ENCODE measurements at places on chromosomes 1 and 21.

GRCh38 chr1:75724472-75725022 lies at the start of gene ACADM:
TSS of gene ACADM (plus strand) at chr1:75724709. CDS start at chr1:75724788, 79 bp downstream.
- peak; percentile 90 for DNase-seq

- no peak for DNase-seq
These were observed 167.7 kb downstream of the SIPA1L2 start for GRCh38 chr1:232462213-232462612.

- no peak for DNase-seq
These were observed 66.9 kb upstream of the USP24 start for GRCh38 chr1:55282058-55282457.

DNA sequence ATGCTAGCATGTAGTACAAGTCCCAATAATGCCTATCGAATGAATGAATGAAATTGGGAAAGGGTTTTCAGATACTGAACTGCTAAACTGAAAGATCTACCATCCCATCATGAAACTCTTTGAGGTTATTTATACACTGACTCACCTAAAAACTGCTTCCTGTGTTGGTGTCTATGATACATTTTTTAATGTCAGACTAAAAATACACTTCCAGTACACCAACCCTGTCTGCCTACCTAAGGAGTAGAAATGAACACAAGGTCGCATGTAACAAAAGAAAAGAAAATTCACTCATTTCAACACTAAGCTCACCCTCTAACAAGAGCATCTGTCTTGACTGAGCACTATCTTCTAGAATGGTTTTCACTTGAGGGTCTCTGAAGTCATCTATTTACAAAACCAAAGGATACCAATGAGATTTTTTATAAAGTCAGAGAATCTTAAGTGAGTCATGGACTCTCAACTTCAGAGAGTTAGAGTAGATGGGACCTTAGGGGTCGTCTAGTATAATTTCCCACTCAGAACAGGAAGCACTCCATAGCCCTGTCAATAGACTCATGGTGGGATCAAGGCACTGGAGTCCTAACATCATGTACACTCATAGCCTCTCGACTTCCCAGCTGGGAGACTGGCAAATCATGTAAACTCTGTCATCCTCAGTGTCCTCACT lies 53.4 kb downstream of the WLS start:
- DNase-seq, result no peak

DNA sequence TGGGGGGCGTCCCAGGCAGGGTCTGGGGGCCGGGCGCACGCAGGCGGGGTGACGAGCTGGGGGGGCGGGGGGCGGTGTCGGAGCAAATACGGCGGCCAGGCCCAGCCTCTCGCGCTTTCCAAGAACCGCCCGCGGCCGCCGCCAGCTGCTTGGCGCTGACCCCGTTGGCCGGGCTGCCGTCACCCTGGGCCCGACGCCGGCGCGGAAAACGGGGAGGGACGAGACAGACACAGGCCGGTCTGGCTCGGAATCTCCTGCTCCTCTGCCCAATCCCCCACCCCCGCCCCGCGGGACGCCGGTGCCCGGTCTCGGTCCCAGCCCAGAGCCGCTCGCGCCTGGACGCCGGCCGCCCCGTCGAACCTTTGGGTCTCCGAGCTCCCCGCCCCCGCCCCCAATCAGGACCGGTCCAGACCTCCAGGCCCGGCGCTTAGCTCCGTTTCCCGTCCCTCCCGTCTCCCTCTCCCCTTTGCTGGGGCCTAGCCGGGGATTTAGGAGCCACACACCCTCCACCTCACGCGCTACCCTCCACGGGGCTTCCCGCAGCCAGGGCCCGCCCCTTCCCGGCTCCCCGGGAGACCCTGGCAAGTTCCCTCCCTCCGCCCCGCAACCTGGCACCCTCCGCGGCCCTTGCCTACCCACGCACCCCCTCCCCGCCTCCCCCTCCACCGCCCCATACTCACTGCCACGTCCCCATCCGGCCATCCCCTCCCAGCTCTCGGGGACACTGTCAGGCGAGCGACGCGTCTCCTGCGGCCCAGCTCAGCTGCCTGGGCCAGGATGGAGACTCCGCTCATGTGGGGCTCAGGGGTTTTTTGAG lies 800 bp upstream of the MMP23B start:
- DNase-seq, result peak; percentile 95

DNA sequence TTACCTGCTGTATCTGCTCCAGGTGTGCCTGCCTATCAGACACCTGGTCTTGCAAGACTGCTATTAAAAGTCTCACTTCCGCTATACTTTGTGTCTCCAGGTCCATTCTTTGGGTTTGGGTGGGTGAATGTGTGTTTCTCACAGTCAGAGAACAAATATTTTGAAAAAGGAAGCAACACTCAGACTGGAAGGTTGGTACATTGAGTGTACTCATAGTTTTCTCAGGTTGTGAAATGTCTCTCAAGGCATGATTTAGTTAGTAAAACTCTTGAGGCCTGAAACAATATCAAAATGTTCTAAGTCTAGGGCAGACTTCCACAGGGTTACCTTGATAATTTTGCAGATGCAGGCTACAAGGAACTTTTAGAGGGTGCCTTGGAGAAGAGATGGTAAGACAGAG lies 429.9 kb upstream of the ZRANB2 start:
- no peak for DNase-seq

- no peak for DNase-seq
These were observed 71.0 kb downstream of the SIPA1L2 start for GRCh38 chr1:232558954-232559353.

DNA sequence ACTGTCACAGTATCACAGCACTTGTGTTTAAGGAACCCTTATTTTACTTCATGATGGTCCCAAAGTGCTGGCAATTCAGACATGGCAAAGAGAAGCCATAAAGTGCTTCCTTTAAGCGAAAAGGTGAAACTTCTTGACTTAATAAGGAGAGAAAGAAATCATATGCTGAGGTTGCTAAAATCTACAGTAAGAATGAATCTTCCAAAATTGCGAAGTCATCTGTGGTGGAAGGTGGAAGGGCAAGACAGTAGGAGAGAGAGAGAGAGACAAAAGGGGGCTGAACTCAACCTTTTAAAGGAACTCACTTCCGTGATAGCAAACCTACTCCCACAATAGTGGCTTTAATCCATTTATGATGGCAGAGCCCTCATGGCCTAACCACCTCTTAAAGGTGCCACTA lies 19.3 kb upstream of the AADACL3 start:
- no peak for DNase-seq

DNA sequence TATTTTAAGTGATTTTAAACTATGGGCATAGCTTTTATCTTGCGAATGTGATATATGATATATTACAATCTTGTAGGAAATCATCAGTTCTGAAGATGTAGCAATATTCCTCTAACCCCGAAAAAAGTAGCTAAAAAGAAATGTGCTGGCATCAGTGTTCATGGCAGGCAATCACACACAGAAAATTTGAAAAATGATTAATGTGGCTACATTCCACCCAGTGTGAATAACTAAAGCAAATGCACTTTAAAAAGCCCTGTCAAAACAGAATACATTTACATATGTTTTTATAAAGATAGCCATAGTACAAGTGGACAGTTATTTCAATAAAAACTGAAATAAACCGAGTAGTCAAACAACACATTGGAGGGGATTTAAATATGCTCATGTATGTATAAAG lies 260.2 kb downstream of the HHAT start:
- DNase-seq, result no peak

DNA sequence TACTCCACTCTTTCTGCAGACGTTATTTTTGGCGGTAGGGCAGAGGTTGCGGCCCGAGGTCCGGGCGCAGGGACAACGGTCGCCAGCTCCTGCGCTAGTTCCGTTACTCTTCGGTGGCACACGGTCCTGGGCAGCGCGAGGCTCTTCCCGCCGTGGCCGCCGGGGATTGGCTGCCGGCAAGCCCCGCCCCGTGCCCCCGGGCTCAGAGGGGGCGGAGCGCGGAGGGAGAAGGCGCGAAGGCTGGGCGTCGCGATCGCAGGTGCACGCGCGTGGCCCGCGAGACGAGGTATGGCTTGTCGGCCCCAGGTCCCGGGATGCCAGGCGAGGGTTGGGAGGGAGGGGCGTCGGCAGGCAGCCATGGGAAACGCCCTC lies 518 bp upstream of the SHE start:
- no peak for DNase-seq

GRCh38 chr1:25487628-25488027 lies 55.8 kb upstream of the LDLRAP1 start:
- no peak for DNase-seq

- DNase-seq, result no peak
These were observed 217.9 kb downstream of the NEGR1 start for GRCh38 chr1:72064196-72065075.

DNA sequence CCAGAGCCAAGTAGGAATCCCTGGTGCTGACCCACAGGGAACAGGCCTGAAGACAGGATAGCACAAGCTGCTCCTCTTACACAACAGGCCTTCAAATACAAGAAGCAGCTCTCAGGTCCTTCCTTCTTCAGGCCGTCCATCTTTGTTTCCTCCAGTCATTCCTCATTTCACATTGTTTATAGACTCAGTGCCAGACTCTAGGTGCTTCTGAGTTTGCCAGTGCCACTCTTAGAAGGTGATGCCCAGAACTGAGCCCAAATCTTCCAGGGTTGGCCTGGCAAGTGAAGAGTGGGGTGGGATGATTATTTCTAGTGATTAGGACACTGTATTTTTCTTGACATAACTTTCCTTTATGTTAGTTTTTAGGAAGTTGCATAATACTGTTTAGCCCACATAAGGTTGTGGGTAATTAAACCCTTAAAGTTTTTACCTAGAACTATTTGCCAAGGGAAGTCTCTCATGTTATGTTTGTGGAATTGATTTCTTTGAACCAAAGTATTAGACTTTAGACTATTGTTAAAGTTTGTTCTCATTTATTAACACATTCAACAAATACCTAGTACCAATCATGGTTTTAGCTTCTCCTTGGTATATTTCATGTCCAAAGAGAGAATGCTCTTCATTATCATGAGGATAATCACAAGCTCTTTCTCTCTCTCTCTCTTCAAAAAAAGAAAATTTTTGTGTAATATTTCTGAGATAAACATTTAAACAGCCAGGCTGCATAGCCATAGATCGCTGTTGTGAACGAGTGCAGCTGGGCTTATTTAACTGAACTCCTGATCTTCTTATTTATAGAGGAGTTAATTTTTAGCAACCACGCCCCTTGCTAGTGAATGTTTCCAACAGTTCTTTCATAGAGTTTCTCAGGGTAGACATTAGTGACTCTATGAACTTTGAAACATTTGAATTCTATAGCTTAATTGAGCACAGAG lies 47.7 kb downstream of the PGM1 start:
- DNase-seq, result no peak

GRCh38 chr1:182015360-182015759 lies 46.2 kb downstream of the ZNF648 start:
- no peak for DNase-seq

DNA sequence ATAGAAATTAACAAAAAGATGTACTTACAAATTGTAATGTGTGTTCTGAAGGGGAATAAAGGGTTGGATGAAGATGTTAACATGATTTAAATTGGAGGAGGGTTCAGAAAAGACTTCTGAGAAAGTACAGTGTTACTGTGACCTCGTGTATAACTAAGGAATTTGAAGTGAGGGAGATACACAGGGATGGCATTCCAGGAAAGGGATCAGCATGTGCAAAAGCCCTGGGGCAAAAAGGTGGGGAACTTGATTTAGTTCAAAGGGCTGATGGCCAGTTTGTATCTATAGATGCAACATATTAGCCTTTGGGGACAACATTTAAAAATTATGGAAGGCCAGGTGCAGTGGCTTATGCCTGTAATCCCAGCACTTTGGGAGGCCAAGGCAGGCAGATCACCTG lies 33.3 kb upstream of the DEGS1 start:
- no peak for DNase-seq

DNA sequence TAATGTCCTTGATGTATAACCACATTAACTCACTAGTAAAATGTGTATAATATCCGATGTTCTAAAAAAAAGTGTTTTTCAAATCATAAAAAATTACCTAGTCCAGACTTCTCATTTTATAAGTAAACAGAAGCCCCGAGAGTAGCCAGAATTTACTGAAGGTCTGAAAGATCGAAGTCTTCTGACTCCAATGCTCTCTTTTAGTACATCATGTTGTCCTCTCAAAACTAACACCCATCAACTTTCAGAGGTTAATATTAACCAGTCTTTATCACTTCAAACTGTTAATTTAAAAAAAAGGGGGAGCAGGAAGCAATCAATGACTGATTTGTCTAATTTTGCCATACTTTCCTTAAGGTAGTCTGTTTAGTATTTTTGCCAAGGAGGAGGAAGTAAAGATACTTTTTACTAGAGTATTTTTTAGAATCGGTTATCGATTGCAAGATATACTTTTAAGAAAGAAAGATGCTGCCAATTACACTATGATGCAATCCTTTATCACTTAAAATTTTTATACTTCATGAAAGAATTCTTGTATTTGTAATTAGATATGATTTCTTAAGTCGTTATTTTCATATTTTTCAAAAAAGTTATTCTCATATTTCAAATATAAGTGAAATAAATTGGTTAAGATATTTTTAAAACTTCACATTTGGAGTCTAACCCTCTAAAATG lies 25.5 kb downstream of the CCDC18 start:
- DNase-seq, result no peak

DNA sequence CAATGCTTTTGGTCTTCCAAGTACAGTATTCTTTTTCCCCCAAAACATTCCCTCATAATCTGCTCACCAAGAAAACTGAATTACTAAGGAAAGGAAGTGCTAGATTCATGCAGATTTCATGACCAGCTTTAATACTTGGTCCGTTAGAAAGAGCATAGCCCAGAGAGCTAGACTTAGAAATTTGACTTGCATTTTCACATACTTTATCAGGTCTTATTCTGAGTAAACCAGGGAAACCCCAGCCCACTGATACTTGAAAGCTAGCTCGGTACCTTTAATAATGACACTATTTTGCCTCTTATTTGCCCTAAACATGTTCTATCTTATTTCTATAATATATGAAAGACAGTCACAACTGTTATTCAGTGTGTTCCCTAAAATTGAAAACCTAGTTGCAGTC lies 204.5 kb downstream of the TTLL7 start:
- DNase-seq, result no peak

GRCh38 chr1:119046785-119047438 lies 58.8 kb upstream of the TBX15 start:
- DNase-seq, result no peak

- DNase-seq, result peak; percentile 65
These were observed 110.2 kb upstream of the FGGY start for GRCh38 chr1:59186656-59187055.

GRCh38 chr1:55926906-55927471 lies 652.4 kb downstream of the PLPP3 start:
- DNase-seq, result no peak

GRCh38 chr21:28642891-28643290 lies 349.8 kb downstream of the LTN1 start:
- no peak for DNase-seq

DNA sequence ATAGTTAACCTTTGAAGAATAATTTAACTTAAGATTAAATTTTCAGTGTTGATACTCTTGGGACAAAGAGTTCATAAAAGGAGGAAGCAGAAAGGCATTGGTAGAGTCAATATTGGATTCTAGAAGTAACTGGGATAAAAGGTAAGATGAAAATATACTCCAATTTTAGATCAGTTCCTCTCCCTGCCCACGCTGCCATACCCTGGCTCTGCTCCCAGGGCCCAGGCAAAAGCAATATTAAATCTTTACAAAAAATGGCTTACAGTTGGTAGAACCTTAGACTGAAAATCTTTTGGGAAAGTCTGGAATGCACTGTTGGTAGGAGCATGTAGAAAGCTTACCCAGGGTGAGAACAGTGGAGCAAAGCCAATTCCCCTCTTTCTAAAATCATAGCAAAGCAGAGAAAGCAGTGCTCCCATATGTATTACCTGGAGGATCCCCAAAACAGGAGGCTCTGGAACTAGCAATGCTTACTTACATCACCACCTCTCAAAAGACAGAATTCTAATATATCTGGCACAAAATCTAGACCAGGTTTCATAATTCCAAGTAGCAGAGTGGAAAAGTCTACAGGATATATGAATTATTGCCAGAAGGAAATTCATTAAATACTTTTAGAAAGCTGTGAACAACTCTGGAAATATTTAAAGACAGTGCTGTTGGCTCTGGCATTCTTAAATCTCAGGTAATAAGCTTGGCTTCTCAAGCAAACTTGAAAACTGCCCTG lies 24.5 kb downstream of the KIAA0319L start:
- DNase-seq, result no peak

Data from femur (tissue), 1 donor.